ENCODE measurements at places on chromosomes 3 and 15.

DNA sequence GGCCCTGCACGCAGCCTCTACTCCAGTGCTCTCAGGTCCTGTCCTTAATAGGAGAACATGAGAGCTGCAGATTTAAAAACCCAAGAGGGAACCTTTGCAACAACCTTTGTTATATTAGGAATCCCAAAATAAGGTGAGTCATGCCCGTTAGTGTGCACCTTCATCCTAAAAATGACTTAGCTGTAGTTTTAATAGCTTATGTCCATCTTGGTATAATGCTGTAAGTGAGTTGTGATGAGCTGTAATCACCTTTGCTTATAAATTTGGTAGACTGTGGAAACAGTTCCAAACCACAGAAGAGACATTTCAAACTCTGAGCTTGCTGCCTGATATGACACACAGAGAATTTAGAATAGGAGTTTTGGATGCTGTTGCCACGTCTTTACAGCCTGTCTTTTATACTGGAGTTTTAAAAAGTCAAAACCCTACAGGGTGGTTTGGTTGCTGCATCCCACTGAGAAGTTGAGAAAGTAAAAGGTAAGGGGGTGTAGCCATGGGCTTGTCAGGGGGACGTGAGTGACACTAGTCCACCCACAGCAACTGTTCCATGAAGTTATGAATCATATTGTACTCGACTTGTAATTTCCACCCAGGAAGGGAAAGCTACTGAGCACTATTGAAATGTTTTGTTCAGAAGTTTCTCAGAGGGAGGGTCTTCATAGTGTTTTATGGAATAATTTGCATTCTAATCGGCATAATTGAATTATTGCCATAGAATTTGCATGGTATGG lies 27.4 kb upstream of the CD47 start:
- peaks cover 2% of the 10 kb centered on the region for H3K36me3 ChIP-seq
- no peak for DNase-seq
- peaks cover 2% of the 10 kb centered on the region for H3K27me3 ChIP-seq
- H3K4me3 ChIP-seq: no peak overlapping the region

- H3K4me1 ChIP-seq: no peaks in the 10 kb centered on the region
- H3K36me3 ChIP-seq: no peaks in the 10 kb centered on the region
- no peak for DNase-seq
- H3K27me3 ChIP-seq: no peaks in the 10 kb centered on the region
- H3K27ac ChIP-seq: no peak overlapping the region
- no peak overlapping the region for H3K4me3 ChIP-seq
Observed at GRCh38 chr3:22419261-22419660, 668.3 kb upstream of the ZNF385D start.

GRCh38 chr3:132561003-132561402 lies 36.1 kb upstream of the ACKR4 start:
- DNase-seq: no peak
- no peak overlapping the region for H3K4me3 ChIP-seq
- H3K27ac ChIP-seq: no peak overlapping the region
- H3K36me3 ChIP-seq: peaks cover 3% of the 10 kb centered on the region

- H3K36me3 ChIP-seq: no peaks in the 10 kb centered on the region
- no peak overlapping the region for H3K4me3 ChIP-seq
- no peak for DNase-seq
- H3K4me1 ChIP-seq: no peaks in the 10 kb centered on the region
- H3K27ac ChIP-seq: no peak overlapping the region
Observed at GRCh38 chr3:8638994-8639658, 5.5 kb downstream of the SSUH2 start.

DNA sequence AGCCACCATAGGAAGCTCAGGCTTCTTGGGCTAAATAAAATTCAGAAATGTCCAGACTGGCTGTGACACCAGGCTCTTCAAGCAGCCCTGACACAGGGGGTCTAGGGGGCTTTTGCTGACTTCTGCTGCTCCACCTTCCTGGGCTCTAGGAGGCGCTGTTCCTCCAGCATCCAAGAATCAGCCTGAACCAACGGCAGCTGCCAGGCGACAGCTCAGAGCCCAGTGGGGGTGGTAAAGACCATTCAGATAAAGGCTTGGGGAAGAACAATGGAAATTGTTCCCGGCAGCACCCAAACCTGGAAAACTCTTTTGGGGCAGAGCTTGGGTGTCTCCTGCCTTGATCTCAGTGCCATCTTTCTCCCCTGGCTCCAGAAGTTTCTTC lies 21.6 kb upstream of the PSTPIP1 start:
- no peak overlapping the region for H3K4me3 ChIP-seq
- peak overlapping the region; percentile 61 for H3K27ac ChIP-seq
- H3K27me3 ChIP-seq: no peaks in the 10 kb centered on the region

DNA sequence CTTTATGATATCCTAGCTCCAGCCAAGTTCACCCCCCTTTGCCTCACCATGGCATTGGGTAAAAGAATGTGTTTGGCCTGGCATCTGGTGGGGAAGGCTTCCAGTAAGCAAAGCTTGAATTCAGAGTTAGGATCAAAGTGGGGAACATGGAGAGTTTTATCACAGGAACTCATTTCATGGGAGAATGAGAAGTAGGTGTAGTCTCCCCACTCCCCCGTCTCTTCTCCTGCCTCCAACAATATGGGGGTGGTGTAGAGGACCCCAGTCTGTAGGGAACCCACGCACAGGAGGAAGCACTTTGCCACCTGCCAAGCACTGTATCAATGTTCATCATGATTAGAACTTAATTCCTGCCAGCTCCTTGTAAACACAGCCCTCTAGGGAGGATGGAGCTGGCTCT lies 200.5 kb downstream of the UACA start:
- no peak overlapping the region for H3K27ac ChIP-seq
- no peak for DNase-seq
- no peak overlapping the region for H3K4me3 ChIP-seq
- H3K4me1 ChIP-seq: peaks cover 4% of the 10 kb centered on the region
- H3K36me3 ChIP-seq: no peaks in the 10 kb centered on the region

GRCh38 chr3:61979638-61980037 lies 393.7 kb downstream of the FEZF2 start:
- DNase-seq: no peak
- no peaks in the 10 kb centered on the region for H3K27me3 ChIP-seq
- H3K36me3 ChIP-seq: no peaks in the 10 kb centered on the region

GRCh38 chr3:25557694-25558093 lies 107.0 kb downstream of the TOP2B start:
- DNase-seq: no peak
- H3K4me3 ChIP-seq: no peak overlapping the region
- H3K4me1 ChIP-seq: no peaks in the 10 kb centered on the region
- H3K27me3 ChIP-seq: peaks cover 3% of the 10 kb centered on the region
- no peak overlapping the region for H3K27ac ChIP-seq

- no peaks in the 10 kb centered on the region for H3K4me1 ChIP-seq
- no peaks in the 10 kb centered on the region for H3K36me3 ChIP-seq
- H3K27me3 ChIP-seq: no peaks in the 10 kb centered on the region
- no peak overlapping the region for H3K4me3 ChIP-seq
- no peak overlapping the region for H3K27ac ChIP-seq
Observed at GRCh38 chr3:174725303-174725702, 133.8 kb upstream of the NAALADL2 start.

- H3K36me3 ChIP-seq: no peaks in the 10 kb centered on the region
- no peaks in the 10 kb centered on the region for H3K4me1 ChIP-seq
- DNase-seq: no peak
- H3K4me3 ChIP-seq: no peak overlapping the region
- peaks cover 8% of the 10 kb centered on the region for H3K27me3 ChIP-seq
Observed at GRCh38 chr3:184110316-184110725, 13.5 kb downstream of the HTR3E start.

DNA sequence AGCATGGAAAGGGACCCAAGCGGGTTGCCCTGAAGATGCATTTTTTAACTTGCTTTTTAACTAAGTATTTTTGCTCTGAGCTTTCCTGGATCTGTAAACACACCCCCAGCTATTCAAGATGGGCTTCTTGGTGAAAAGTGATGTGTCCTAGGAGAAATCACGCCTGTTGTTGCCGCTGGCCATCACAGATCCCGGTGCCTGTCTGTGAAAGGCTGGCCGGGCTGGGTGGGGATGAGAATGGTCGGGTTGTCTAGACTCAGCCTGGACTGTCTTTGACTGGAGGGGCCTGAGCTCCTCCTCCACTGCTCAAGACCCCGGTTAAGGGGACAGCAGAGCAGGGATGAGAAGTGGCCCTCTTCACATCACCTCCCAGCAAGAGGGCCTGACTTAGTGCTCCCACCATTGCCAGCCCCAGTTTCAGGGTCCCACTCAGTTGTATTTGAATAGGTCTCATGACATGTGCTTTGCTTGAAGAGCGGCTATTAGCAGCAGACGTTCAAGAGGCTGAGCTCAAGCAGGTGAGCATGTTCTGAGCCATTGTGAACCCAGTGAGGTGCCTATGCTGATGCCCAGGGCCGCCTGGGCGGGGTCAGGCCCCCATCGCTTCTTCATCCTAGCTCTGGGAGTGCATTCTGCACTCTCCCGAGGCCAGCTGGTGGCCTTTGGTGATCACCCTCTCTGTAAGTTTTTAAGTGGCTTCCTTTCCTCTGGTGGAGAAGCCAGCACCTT lies 79.9 kb downstream of the IGF1R start:
- no peak overlapping the region for H3K27ac ChIP-seq
- H3K4me3 ChIP-seq: no peak overlapping the region
- no peaks in the 10 kb centered on the region for H3K27me3 ChIP-seq
- H3K36me3 ChIP-seq: no peaks in the 10 kb centered on the region
- H3K4me1 ChIP-seq: peaks cover 9% of the 10 kb centered on the region
- no peak for DNase-seq

DNA sequence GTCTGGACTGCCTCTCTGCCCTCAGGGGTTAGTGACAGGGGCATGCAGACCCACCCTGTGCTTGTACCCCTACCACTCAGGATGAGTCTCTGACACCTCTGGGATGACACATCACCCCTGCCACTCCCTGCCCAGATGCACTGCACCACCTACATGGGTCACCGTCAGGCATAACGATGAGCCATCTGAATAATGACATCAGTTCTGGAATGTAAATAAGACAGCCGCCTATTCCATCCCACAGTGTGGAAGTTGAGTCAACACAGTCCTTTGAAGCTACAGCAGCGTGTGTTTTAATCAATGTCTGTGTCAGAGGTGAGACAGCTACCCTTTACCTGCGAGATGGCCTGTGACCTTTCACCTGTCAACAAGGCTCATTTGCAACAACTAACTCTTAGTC lies 268.7 kb upstream of the ARRDC4 start:
- H3K27ac ChIP-seq: no peak overlapping the region
- no peaks in the 10 kb centered on the region for H3K4me1 ChIP-seq
- H3K27me3 ChIP-seq: no peaks in the 10 kb centered on the region
- no peak for DNase-seq

DNA sequence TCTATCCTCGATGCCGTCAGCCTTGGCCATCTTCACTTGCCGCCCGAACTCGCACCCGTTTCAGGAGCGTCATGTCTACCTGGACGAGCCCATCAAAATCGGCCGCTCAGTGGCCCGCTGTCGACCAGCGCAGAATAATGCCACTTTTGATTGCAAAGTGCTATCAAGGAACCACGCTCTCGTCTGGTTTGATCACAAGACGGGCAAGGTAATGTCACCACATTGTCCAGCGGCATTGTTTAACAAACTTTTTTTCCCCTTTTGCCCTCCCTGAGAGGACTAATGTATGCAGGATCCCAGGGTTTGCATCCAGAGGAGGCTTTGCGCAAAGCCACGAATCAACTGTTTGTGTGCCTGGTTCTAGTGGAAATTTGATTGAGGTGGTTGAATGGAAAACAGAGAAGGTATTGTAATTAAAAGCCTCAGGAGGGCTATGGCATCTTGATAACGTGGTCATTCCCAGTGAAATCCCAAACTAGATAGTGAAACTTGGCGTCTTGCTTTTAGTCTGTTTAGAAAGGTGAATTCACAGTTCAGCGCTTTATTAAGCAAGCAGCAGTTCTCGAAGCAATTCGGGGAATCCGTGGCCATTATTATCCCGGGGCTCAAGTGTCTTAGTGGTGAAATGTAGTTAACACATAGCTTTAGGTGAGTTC lies 1.7 kb downstream of the SLMAP start:
- peak overlapping the region; percentile 93 for H3K27ac ChIP-seq
- peaks cover 49% of the 10 kb centered on the region for H3K4me1 ChIP-seq
- peak overlapping the region; percentile 97 for H3K4me3 ChIP-seq
- H3K36me3 ChIP-seq: peaks cover 41% of the 10 kb centered on the region
- H3K27me3 ChIP-seq: peaks cover 3% of the 10 kb centered on the region

GRCh38 chr15:89007989-89008388 lies 80.3 kb upstream of the ABHD2 start:
- H3K27me3 ChIP-seq: peaks cover 9% of the 10 kb centered on the region
- no peaks in the 10 kb centered on the region for H3K4me1 ChIP-seq
- no peak overlapping the region for H3K27ac ChIP-seq

- no peaks in the 10 kb centered on the region for H3K4me1 ChIP-seq
- DNase-seq: no peak
- no peak overlapping the region for H3K4me3 ChIP-seq
- no peak overlapping the region for H3K27ac ChIP-seq
- peaks cover 5% of the 10 kb centered on the region for H3K27me3 ChIP-seq
Observed at GRCh38 chr3:108511055-108511454, 659 bp upstream of the MYH15 start.

- peaks cover 55% of the 10 kb centered on the region for H3K4me1 ChIP-seq
- DNase-seq: no peak
- H3K27me3 ChIP-seq: no peaks in the 10 kb centered on the region
- peaks cover 32% of the 10 kb centered on the region for H3K36me3 ChIP-seq
Observed at GRCh38 chr15:59251001-59251845, 44.6 kb downstream of the LDHAL6B start.

GRCh38 chr15:89775815-89776214 lies 317 bp upstream of the MESP2 start:
- no peak for DNase-seq
- H3K27me3 ChIP-seq: peaks cover 22% of the 10 kb centered on the region
- no peak overlapping the region for H3K27ac ChIP-seq
- H3K4me3 ChIP-seq: no peak overlapping the region
- H3K4me1 ChIP-seq: peaks cover 5% of the 10 kb centered on the region
- H3K36me3 ChIP-seq: no peaks in the 10 kb centered on the region

DNA sequence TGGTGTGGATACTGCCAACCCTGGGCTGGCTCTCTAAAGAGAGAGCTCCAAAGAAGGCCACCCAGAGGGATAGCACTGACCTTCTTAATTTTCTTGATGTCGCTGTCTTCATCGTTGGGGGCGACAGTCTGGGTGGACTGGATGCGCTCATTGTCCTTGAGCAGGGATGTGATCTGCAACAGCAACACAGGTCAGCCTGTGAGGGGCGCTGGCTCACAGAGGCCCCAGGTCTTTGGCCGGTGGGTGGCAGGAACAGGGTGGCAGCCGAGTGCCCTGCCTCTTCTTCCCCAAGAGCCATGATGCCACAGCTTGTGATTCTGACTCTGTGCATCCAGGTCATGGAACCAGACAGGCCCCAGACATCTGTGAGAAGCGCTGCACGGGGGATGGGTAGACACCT lies 41.2 kb downstream of the RASGRF1 start:
- peaks cover 6% of the 10 kb centered on the region for H3K27me3 ChIP-seq
- H3K27ac ChIP-seq: no peak overlapping the region
- DNase-seq: no peak
- no peak overlapping the region for H3K4me3 ChIP-seq
- no peaks in the 10 kb centered on the region for H3K4me1 ChIP-seq

GRCh38 chr3:158918008-158918407 lies 116.2 kb downstream of the MFSD1 start:
- no peaks in the 10 kb centered on the region for H3K36me3 ChIP-seq
- H3K27ac ChIP-seq: no peak overlapping the region
- no peaks in the 10 kb centered on the region for H3K27me3 ChIP-seq
- DNase-seq: peak; percentile 27
- no peak overlapping the region for H3K4me3 ChIP-seq

GRCh38 chr3:106560451-106560966 lies 691.7 kb upstream of the CBLB start:
- H3K27ac ChIP-seq: no peak overlapping the region
- H3K4me3 ChIP-seq: no peak overlapping the region
- H3K27me3 ChIP-seq: no peaks in the 10 kb centered on the region
- H3K36me3 ChIP-seq: no peaks in the 10 kb centered on the region
- no peak for DNase-seq

Data from activated CD8-positive, alpha-beta T cell treated with anti-CD3 and anti-CD28 coated beads, Interleukin-2, amount 10 ng/mL, durations not matched to agents 7 days and 5 days (primary cell).